NK-92 treated with Interleukin-12 subunit alpha and Interleukin-12 subunit beta, amount 100 ng/mL, for 24 hours (cell line): ENCODE measurements at places on chromosomes 11 and 22.
A peak's percentile ranks its signal among the peaks of the same experiment; 100 is the strongest.

DNA sequence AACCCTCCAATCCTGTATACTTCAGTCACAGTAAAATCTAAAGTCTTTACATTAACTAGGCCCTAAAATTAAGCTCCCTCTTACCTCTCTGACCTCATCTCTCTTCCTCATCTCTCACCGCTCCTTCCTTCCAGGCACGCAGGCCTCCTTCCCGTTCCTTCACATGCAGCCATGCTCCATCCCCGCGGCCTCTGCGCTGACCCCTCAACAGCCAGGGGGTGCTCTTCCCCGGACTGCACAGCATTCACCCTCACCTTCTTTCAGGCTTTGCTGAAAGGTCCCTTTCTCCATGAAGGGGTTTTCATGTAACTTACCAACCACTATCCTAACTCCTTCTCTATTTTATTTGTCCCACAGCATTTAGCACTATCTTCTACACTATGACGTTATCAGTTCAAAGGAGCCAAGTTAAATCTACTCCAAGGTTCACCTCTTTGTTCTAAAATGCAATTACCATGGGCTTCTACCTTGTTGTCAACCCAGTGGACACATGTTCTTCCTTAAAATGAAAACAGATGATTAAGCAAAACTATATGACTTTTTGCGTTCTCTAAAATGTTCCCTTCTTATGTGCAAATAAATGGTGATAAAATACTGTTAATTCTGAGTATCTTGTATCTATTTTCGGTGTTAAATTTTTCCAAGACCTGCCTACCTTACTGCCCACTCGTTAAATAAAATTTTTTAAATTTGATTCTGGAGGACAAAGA is 57.8 kb upstream of the APOA1 start:
- DNase-seq = no peak

- DNase-seq = no peak
Observed at GRCh38 chr22:20464096-20464614, 26.5 kb upstream of the SCARF2 start.

GRCh38 chr11:3109921-3110706 is 52.9 kb upstream of the CARS1 start:
- peak; percentile 30 for DNase-seq

GRCh38 chr11:14237444-14237961 is 121.5 kb downstream of the RRAS2 start:
- no peak for DNase-seq

- DNase-seq = no peak
Observed at GRCh38 chr11:102138223-102138622, 28.0 kb downstream of the YAP1 start.

DNA sequence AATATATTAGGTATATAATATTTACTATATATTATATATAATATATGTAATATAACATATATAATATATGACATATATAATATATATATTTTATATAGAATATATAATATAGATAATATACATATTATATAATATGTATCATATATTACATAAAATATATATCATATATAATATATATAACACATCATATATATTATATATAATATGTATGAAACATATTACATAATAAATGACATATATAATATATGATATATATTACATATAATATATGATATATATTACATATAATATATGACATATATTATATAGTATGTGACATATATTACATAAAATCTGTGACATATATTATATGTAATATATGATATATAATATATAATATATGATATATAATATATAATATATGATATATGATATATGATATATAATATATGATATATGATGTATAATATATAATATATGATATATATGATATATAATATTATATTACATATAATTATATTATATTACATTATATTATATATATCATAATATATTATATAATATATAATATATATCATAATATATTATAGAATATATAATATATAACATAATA is 119.5 kb upstream of the RIMBP3 start:
- no peak for DNase-seq

GRCh38 chr11:78201096-78201818 is 12.5 kb downstream of the USP35 start:
- no peak for DNase-seq

DNA sequence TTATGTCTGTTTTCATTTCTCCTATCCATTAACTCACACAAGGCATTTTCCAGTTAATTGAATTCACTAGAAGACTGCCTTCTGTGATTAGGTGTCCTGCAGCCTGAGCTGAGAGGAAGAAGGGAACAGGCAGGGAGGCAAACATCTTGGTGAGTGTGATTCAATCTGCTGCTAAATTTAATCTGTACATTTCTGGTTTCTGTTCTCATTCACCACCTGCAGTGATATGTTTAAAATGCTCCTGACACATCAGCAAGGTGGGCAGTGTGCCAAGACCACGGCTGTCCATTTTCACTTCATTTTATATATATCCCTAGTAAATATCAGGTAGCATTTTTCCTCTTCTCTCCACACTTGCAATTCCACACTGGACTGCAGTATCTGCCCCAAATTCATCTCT is 416.5 kb downstream of the TMEM135 start:
- no peak for DNase-seq

GRCh38 chr22:39954584-39955055 is 5.6 kb upstream of the TMA7B start:
- DNase-seq = no peak
